ENCODE measurements at places on chromosomes 6 and 20.

DNA sequence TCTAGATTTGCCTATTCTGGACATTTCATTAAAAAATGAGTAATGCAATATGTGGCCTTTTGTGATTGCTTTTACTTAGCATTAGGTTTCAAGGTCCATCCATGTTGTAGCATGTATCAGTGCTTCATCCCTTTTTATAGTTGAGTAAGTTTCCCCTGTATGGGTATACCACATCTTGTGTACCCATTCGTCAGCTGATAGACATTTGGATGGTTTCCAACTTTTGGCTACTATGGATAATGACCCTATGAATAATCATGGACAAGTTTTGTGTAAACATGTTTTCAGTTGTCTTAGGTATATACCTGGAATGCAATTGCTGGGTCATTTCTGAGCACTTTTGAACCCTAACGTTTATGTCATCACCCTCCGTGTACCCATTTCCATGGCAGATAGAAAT lies 15.4 kb downstream of the METTL24 start:
- DNase-seq = no peak

- DNase-seq = no peak
Measured at GRCh38 chr6:87840324-87840723, 138.3 kb upstream of the AKIRIN2 start.

- DNase-seq = no peak
Measured at GRCh38 chr6:22106961-22107360, 189.9 kb downstream of the PRL start.

DNA sequence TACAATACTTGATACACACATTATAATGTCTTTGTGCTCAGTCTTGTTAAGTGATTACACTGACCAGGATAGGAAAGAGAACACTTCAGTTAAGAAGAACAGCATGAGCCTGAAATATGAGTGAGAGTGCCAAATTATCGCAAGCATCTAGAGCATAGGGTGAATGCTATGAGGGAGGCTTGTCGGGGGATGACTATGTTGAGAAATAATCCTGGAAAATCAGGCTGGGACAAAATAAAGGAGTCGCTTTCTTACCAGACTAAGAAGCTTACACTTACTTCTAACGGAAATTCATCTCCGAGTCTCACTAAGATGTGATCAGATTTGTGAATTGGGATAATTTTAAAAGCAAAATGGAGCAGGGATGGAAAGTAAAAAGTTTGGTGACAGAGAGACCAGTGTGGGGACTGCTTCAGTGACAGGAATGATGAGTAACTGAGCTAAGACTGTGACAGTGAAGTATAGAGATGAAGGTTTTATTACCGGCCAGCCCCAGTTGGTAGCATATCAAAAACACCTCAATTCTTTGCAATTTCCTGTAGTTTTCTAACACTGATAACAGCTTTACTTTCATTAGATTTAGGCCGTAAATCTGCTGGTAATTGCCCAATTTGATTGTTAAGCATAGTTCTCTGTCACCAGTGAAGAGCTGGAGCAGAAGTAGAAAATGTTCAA lies 48.4 kb upstream of the DEFB112 start:
- no peak for DNase-seq

- no peak for DNase-seq
Measured at GRCh38 chr20:53074811-53075314, 102.7 kb downstream of the TSHZ2 start.

GRCh38 chr20:47982574-47983360 lies 197.5 kb upstream of the SULF2 start:
- DNase-seq = no peak

GRCh38 chr20:22404419-22405170 lies 179.8 kb downstream of the FOXA2 start:
- DNase-seq = peak; percentile 26

- no peak for DNase-seq
Measured at GRCh38 chr20:15487682-15488081, 1085.6 kb downstream of the KIF16B start.

- DNase-seq = peak; percentile 90
Measured at GRCh38 chr6:141726248-141726647, 406.5 kb upstream of the GJE1 start.

- peak; percentile 80 for DNase-seq
Measured at GRCh38 chr6:111843347-111844147, 29.7 kb downstream of the FYN start.

DNA sequence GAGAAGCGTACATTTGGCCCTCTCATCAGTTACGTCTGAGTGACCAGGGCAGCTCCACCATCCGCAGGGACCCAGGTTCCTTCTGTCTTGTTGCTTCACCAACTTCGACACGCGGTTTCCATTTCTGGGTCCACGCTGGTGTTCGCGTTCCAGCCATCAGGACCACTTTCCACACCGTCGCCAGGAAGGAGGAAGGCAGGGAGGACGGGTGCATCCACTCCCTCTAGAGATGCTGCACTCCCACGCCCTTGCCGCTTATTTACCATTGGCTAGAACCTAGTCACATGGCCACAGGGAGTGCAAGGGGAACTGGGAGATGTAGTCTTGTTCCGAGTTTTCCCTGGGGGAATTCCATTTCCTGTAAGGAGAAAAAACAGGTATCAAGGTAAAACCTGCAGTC lies 33.2 kb upstream of the SNX9 start:
- no peak for DNase-seq

- DNase-seq = no peak
Measured at GRCh38 chr6:37513576-37513975, 13.9 kb upstream of the CCDC167 start.

GRCh38 chr6:163019926-163020325 lies 292.2 kb downstream of the PACRG start:
- no peak for DNase-seq

DNA sequence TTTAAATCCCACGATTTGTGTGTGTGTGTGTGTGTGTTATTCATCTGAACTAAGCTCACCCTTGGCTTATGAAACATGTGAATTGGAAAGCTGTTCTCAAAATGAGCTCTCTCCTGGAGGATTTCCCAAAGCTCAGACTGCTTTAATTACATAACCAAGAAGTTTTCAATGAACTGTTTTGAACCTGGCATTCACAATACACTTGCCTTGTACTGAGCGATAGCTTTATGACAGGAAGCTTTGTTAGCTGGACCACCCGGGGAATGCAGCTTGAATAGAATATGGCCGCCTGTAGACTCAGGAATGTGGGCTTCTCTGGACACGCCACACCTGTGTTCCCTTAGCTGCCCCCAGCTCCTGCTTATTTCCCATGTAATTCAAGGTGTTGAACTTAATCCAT lies 71.4 kb upstream of the PREP start:
- DNase-seq = no peak

- peak; percentile 96 for DNase-seq
Measured at GRCh38 chr20:33419140-33419974, 18.0 kb upstream of the CDK5RAP1 start.

DNA sequence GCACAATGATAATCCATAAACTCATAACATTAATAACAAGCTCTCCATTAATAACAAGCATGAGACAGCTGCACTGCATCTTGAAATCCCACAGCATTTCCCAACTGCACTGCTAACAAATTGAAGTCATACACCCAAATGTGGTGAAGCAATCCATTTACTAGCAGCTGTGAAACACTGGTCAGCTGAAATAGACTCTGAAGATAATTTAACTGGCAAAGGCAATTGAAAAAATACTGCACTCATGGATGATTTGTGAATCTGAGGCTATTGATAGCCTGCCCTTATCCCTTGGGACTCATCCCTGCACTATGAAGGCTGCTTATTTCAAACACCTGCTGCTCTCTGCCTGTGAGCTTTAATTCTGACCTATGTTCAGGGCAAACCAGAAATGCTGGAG lies 49.1 kb upstream of the PLCB1 start:
- DNase-seq = peak; percentile 93

DNA sequence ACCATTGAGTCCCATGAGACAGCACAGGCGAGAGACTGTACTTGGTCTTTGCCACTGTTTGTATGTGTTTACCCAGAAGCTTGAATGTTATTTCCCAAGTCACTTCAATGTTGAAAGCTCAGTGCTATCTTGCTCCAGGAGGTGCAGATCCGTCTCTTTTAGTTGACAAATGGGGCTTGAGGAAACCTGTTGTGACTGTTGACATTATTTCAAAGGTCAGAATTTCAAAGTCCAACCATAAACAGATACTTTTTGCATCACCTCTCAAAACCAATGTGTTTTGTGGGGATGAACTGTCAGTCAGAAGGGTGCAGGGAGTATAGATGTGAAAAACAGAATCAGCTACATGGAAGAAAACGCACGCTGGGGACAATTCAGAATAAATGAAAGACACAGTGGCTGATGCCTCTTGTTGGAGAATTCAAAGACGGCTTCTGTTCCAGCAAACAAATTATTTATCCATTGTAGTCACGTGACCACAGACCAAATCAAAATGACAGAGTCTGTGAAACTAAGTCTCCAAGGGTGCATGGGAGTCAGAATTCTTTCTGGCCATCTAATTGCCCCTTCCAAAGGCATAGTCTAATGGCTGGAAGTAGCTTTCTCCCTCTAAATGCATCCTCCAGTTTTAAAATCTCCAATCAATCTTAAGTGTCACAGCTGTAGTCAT lies 83.7 kb downstream of the MYLK4 start:
- no peak for DNase-seq

DNA sequence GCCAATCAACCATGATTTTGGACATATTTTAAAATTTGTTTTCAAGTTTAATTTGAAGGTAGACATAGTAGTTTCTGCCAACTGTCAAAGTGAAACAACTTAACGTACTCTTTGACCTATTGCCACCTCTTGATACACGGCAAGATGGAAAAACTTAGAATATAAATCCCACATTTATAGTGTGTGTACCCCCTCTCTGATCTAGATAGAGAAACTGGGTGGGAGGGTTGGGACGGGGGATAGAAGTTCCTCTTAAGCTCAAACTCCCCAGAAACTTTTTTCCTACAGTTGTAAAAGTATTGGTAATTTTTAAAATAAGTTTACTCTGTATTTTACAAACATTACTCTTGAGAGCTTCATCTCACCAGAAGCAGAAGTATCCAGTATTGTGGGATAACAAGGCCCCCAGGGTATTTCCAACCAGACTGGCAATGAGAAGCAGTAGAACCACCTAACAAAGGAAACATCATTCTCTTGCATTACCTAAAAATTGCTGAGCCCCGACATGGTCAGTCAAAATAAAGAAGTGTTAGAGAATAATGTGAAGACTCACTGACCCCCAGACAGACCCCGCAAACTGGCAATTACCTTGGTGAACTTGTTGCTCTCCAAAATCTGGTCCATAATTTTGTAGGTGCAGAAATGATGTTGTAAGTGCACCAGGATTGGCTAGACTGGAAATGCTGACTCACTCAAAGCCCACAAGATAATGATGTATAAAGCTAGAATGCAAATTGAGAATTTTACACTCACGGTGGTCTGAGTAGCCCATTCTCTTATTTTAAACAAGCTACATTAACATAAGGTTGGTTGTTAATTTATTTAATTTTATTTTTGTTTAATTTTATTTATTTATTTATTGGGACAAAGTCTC lies 74.7 kb upstream of the TNFAIP3 start:
- no peak for DNase-seq

- DNase-seq = no peak
Measured at GRCh38 chr20:9036593-9036992, 32.3 kb upstream of the PLCB4 start.

DNA sequence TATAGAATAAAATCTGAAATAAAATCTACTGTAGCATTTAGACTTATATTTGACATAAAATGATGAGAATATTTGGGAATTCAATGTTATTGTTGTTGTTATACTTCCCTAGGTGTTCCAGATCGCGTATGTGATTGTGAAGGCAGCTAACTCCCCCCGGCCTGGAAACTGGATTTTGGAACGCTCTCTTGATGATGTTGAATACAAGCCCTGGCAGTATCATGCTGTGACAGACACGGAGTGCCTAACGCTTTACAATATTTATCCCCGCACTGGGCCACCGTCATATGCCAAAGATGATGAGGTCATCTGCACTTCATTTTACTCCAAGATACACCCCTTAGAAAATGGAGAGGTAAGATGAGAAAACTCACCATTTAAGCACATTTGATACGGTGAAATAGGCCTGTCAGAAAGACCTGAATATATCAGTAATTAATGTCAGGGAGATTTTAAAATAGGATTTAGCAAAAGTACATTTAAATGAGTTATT lies 215.2 kb downstream of the LAMA2 start:
- DNase-seq = no peak

- peak; percentile 62 for DNase-seq
Measured at GRCh38 chr6:87879132-87879861, 168.3 kb upstream of the SPACA1 start.

DNA sequence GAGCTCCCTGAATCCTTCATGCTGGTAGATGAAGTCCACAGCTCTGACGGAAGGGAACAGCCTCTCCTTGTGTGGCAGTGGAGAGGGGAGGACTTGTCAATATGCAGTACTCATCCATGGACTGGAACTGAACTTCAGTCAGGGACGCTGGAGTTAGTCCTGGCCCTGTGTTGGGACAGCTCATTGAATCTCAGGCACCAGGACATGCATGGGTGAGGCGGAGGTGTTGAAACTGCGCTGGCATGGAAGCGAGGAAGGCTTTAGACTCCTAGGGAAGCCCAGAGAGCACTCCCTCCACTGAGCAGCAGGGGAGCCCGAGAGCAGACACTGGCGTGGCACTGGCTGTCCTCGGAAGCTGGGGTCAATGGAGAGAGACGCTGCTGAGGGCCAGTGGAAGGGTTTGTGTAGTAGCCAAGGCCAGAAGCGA lies 161.3 kb upstream of the GGTLC1 start:
- no peak for DNase-seq

GRCh38 chr6:48073976-48074767 lies 36.8 kb downstream of the PTCHD4 start:
- no peak for DNase-seq

GRCh38 chr6:26392932-26393636 lies 9.0 kb upstream of the BTN3A1 start:
- DNase-seq = peak; percentile 24

DNA sequence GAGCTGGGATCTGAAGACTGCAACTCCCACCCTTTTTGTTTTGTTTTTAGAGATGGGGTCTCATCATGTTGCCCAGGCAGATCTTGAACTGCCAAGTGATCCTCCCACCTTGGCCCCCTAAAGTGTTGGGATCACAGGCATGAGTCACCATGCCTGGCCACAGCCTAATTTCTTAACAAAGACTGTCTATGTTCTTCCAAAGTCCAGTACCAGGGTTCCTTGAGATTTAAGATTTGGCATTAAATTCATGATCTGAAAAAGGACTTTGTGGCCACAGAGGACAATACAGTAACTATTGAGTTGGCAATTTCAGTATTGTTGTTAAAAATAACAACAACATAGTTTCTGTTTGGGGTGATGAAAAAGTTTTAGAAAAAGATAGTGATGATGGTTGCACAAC lies 28.7 kb upstream of the BEND3 start:
- no peak for DNase-seq

DNA sequence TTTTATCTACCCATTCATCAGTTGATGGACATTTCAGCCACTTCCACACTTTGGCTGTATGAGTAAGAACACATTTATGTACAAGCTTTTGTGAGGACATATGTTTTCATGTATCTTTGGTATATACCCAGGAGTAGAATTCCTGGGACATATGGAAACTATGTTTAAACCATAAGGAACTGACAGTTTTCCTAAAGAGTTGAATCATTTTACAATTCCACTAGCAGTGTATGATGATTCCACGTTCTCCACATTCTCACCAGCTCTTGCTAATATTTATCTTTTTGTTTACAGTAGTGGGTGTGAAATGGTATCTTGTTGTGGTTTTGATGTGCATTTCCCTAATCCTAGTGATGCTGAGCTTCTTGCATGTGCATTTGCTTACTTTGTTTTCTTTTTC lies 338.1 kb downstream of the PLCB1 start:
- DNase-seq = no peak

GRCh38 chr20:41989935-41990635 lies 371.9 kb upstream of the CHD6 start:
- no peak for DNase-seq

Measured in myocyte (in vitro differentiated cells).